ENCODE measurements at places on chromosomes 13 and 19.

GRCh38 chr19:12899891-12900518 is 9.0 kb downstream of the GCDH start:
- DNase-seq: no peak

GRCh38 chr13:78832461-78832860 is 173.5 kb upstream of the OBI1 start:
- DNase-seq: no peak

DNA sequence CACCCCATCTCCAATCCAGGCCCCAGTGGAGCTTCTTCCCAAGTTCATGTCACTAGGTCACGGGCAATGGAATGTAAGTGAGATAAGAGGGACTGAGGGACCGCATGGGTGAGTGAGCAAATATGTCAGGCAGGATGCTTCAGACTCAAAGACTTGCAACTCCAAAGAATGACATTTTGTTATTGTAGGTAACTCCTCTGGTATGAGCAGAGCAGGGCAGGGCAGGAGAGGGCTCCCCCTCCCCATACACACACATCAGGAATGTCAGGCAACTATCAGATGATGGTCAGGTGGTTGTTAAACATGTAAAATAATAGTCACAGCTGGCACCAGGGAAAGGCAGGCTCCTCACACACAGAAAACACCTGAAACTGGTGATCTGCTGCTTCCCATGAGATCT is 10.6 kb downstream of the ERVV-2 start:
- DNase-seq: no peak

DNA sequence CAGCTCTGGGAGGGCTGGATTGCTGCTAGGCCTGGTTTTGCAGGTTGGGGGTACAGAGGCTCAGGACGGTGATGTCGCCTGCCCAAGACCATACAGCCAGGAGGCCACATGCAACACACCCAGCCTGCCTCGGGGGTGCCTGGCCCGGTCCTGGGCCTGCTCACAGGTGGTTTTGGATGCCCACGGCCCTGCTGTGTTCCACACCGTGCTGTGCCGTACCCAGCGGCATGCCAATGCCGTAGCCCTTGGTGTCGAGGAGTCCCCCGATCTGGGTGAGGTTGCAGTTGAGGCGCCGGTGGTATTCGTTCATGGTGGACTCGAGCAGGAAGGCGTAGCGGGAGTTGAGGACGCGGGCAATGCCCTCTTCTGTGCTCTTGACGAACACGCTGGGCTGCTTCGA is 11.5 kb upstream of the ATP1A3 start:
- no peak for DNase-seq

- DNase-seq: peak; percentile 39
Measured at GRCh38 chr13:24281188-24282008, 28.0 kb upstream of the C1QTNF9 start.

- DNase-seq: no peak
Measured at GRCh38 chr13:107790397-107790796, 424.9 kb downstream of the LIG4 start.

DNA sequence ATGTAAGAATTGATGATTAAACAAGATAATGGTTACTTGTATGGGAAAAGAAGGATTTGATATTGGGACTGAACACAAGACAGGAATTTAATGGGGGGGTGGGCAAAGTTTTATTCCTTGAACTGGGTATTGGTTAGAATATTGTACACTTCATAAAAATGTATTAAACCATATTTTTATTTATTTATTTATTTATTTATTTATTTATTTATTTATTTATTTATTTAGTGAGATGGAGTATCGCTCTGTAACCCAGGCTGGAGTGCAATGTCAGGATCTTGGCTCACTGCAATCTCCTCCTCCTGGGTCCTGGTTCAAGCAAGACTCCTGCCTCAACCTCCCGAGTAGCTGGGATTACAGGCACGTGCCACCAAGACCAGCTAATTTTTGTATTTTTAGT is 287.1 kb upstream of the SLITRK5 start:
- no peak for DNase-seq

DNA sequence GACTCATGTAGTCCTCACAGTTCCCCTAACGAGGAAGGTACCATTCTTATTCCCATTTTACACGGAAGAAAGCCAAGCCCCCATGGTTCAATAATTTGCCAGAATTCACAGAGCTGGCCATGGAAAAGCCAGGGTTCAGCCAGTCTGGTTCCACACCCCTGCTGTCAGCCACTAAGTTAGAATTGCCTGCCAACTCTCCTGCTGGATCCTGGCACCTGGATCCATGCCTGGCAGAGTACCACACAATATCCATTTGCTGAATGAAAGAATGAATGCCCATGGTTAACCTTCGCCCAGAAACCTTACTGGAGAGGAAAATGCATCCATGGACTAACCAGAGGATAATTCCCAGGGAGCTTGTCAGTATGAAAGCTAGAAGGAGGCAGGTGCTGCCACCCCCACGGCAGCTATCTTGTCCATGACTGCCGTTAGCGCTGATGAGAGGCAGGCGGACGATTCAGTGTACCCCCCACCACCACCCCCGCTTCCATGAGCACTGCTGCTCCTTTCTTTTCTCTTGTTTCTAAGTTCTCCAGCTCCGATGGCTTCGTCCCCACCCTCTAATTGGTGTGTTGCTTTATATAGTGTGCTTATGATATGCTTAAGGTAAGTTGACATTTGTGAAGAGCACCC is 114.5 kb downstream of the SLC7A1 start:
- DNase-seq: no peak

DNA sequence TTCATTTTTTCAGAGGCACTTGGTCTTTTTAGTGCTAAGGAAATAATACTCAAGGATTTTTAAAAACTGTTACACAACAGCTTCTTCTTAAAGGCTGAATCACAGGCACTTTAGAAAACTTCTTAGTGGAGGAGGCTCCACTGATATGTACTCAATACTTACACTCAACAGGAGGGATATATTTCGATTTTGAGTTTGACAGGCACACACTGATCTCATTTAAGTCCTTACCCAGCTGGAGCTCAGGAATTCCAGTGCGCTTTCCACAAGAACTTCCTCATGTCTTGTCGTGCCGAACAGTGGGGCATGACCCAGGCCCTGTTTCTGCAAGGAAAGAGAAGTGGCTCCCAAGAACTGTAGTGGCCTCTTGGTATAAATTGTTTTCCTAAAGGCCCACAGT is 103.8 kb downstream of the RGCC start:
- no peak for DNase-seq

- no peak for DNase-seq
Measured at GRCh38 chr13:73248711-73249580, 190.1 kb downstream of the KLF5 start.

DNA sequence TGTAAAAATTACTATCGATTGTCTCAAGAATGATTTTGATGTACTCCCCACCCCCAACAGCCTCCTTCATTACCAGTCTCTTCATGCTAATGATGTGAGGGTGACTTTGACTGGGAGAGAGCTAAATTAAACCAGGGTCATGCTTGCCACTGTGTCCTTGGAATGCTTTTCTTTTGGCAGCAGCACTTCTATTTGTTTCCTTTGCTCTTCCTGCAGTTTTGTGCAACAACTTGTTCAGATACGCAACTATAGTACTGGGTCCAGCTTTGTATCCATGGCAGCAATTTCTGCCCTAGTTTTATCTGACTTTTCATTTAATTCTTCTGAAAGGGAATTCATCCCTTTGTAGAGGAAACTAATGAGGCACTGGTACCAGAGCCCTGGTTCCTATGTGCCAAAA is 2792.1 kb downstream of the PCDH9 start:
- DNase-seq: no peak

GRCh38 chr13:100098445-100099116 is 9.7 kb downstream of the PCCA start:
- no peak for DNase-seq

GRCh38 chr19:4597975-4598671 is 38.6 kb upstream of the SEMA6B start:
- peak; percentile 51 for DNase-seq

DNA sequence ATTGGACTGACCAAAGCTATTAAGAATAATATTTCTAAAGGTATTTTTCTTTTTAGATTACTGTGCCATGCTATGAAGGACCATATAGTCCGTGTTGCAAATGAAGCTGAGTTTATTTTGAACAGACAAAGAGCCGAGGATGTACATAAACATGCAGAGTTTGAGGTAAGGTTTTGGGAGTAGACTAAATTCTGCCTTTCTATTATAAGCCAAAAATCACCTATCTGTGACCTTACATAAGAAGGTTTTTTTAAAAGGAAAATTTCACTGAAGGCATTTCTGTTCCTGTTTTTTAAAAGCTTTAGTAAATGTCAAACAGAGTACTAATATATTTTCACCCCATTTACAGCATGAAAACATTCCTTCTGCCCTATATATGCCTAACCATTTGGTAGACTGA is 127.4 kb downstream of the MAB21L1 start:
- no peak for DNase-seq

DNA sequence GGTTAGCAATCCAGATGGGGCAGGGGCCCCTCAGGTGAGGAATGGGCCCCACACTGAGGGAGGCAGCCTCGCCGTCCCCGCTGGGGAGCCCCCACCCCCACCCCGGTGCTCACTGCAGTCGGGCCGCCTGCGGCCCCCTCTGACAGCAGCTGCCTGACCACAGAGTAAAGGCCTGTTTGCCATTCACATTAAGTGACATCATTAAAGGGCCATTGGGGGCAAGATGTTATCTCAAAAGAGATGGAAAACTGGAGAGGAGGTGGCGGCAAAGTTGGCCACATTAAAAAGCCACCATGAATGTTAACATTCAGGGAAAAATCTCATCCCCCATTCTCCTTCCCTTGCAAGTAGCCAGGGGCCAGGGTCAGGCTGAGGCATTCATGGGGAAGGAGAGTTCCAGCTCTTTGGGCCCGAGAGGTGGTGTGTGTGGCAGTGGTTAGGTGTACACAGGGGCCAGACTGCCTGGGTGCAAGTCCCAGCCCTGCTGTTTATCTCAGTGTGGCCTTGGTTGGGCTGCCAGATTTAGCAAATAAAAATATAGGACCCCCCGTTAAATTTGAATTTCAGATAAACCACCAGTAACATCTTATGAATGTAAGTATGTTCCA is 20.9 kb downstream of the VSTM2B start:
- no peak for DNase-seq

DNA sequence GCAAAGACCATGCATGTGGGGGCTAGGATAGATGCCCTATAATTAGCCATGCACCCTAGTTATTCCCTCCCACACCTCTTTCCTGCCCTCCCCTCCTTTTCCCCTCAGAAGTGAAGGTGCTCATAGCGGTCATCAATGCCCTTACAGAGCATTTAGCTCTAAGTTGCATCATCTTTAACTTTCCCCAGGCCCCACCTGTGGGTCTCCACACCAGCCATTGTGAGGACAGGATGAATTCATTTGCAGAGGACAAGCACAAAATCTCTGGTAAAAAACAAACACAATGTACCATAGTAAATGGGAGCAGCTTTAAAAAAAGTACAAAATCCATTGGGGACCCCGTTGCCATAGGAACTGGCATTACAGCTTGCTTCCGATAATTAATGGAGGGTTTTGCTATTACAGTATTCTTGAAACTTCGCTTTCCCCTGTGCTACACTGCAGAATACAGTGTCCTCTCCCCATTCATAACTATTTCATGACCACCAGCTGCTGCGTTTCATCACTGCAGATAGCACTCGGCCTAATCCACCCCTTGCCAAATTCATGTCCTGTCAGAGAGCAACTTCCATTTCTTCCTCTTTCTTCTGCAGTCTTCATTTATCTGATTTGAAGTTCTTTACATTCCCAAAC is 110.5 kb downstream of the ZDHHC20 start:
- DNase-seq: no peak

DNA sequence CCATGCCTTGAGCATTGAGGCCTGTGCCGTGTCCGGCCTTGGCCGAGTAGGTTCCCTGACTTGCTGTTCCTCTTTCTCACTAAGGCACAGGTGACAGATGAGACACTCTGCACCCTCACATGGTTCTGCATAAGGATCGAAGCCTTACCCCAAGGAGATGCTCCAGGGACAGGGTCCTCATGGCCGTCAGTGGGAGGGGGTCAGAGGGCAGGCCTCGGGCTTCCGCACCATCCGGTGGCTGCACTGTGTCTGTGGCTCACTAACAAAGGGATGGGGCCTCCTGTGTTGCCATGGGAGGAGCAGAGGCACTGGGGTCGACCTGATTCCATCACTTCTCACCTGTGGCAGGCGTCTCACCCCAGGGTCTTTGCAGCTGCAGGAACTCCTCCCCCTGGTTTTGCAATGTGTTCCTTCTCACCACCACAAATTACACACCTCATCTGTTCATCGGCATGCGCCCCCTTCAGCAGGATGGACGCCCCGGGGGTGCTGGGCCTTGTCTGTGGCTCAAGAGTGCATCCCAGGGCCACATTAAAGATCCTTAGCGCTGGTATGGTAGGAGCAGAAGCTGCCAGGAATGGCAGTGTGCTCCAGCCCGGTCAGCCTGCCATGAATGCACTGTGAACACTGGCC is 113.3 kb upstream of the SOX1 start:
- DNase-seq: no peak

GRCh38 chr19:29743681-29744080 is 28.6 kb upstream of the C19orf12 start:
- no peak for DNase-seq

DNA sequence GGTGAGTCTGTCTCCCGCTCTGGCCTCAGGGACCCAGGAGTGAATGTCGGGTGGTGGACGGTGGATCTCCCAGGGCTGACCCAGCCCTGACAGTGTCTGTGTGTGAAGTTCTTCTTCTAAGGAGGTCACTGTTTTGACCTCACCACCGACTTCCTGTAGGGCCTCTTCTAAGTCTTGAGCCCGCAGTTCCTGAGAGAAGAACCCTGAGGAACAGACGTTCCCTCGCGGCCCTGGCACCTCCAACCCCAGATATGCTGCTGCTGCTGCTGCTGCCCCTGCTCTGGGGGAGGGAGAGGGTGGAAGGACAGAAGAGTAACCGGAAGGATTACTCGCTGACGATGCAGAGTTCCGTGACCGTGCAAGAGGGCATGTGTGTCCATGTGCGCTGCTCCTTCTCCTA is at the start of gene SIGLEC7:
SIGLEC7 (plus strand) TSS at position 183 of the 400 bp plus-strand sequence; CDS start at position 252, 69 bp downstream.
- DNase-seq: no peak

DNA sequence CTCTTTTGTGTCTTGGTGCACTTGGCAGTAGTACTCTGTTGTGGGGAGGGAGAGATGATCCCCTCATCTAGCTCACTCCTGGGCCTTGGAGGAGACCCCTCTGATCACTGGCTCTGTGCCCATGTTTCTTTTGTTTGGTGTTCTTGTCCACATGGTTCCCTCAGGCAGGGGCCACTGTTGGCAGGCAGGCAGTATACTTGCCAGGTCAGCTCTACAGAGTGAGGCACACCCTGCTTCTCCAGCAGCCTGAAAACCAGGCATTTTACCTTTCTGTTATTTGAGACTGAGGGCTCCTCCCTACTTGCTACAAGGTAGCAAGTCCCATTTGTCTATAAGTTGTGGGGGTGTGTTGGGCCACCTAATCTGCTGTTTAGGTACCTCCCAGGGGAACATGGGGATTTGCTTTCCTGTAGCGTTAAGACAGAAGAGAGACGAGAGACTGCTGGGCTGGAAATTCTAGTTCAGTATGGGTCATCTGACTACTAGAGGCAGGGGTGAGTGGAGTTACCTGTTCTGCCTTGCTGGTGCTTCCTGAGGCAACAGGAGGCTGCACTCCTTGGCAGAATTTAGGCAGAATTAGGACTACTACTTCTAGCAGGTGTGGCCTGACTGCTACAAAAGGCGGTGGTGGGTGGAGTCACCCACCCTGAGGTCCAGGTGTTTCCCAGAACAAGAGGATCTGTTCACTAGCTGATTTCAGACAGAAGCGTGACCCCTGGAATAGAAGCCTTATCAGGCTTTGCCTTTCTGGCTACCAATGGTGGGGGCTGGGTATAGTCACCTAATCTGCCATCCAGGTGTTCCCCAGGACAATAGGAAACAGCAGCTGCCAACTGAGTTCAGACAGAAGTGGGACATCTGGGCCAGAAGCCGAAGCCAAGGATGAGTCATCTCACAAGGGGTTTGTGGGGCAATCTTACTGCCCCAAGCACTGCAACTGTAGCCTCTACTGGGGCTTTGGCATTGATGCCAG is 843.0 kb upstream of the ATXN8OS start:
- no peak for DNase-seq

- DNase-seq: no peak
Measured at GRCh38 chr13:83216479-83217245, 665.6 kb downstream of the SLITRK1 start.

Data from inflammatory macrophage treated with lipopolysaccharide for 1 hour (primary cell).